ENCODE measurements at places on chromosomes 6 and 20. TPM values are rescaled to one million over a fixed set of nuclear protein-coding genes. Genes with fewer than 3 reads are reported as not detected.

DSE gene
- total RNA-seq, result 12.4 TPM

MRS2 gene
- total RNA-seq, result 20.6 TPM

IMPG1 gene
- not detected for total RNA-seq

RCAN2 gene
- not detected for total RNA-seq

ZFP57 gene
- not detected for total RNA-seq

PMEPA1 gene
- total RNA-seq, result 365 TPM

PREX1 gene
- 12.1 TPM for total RNA-seq

C6orf118 gene
- 0.15 TPM for total RNA-seq
